ENCODE measurements at places on chromosomes 16 and 17.

- H3K4me3 ChIP-seq, result peak overlapping the region; percentile 65
- H3K4me1 ChIP-seq, result no peaks in the 10 kb centered on the region
- H3K36me3 ChIP-seq, result peaks cover 9% of the 10 kb centered on the region
- no peak overlapping the region for H3K27ac ChIP-seq
- no peak for DNase-seq
These were observed 34.0 kb downstream of the NEUROD2 start for GRCh38 chr17:39573447-39574298.

- H3K4me1 ChIP-seq, result peaks cover 79% of the 10 kb centered on the region
- no peak for DNase-seq
- H3K4me3 ChIP-seq, result peak overlapping the region; percentile 30
- H3K27ac ChIP-seq, result peak overlapping the region; percentile 80
- H3K36me3 ChIP-seq, result no peaks in the 10 kb centered on the region
These were observed 19.4 kb upstream of the NFATC3 start for GRCh38 chr16:68065716-68066305.

- peaks cover 11% of the 10 kb centered on the region for H3K36me3 ChIP-seq
- no peak overlapping the region for H3K4me3 ChIP-seq
- H3K27ac ChIP-seq, result no peak overlapping the region
- DNase-seq, result no peak
- H3K4me1 ChIP-seq, result peaks cover 11% of the 10 kb centered on the region
These were observed 1.4 kb downstream of the RHBDL1 start for GRCh38 chr16:676913-677312.

DNA sequence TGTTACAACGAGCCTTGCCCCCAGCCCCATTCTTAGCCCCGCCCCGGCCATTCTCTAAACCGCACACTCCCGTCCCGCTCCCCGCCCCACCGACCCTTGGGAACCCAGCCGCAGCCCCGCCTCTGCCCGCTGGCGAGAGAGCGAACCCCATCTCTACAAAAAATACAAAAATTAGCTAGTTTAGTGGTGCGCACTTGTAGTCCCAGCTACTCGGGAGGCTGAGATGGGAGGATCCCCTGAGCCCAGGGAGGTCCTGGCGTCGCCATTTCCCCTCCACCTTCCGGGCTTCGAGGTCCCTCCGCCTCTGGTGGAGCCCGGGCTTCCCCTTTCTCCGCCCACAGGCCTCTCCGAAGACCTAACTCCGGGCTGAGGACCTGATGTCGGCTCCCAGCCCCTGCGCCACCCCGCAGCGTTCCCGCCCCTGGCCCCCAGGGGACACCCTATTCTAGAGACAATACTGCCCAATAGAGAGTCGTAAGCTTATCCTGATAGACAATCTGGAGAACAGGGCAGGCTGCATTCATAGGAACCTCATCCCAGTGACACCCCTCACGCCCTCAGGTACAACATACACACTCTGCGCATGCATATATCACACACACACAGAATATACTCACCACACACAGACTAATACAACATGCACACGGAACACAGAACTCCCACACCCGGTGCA is 480 bp upstream of the PROCA1 start:
- DNase-seq, result peak; percentile 46
- H3K4me3 ChIP-seq, result peak overlapping the region; percentile 87
- H3K27me3 ChIP-seq, result no peaks in the 10 kb centered on the region
- H3K27ac ChIP-seq, result peak overlapping the region; percentile 91

- DNase-seq, result peak; percentile 35
- H3K27ac ChIP-seq, result peak overlapping the region; percentile 99
- peaks cover 44% of the 10 kb centered on the region for H3K4me1 ChIP-seq
- peaks cover 57% of the 10 kb centered on the region for H3K36me3 ChIP-seq
- peak overlapping the region; percentile 95 for H3K4me3 ChIP-seq
These were observed 789 bp downstream of the CSNK1D start for GRCh38 chr17:82272495-82273326.

- H3K4me1 ChIP-seq, result no peaks in the 10 kb centered on the region
- no peak overlapping the region for H3K27ac ChIP-seq
- DNase-seq, result no peak
- no peak overlapping the region for H3K4me3 ChIP-seq
These were observed 139.6 kb upstream of the SALL1 start for GRCh38 chr16:51290442-51291285.

DNA sequence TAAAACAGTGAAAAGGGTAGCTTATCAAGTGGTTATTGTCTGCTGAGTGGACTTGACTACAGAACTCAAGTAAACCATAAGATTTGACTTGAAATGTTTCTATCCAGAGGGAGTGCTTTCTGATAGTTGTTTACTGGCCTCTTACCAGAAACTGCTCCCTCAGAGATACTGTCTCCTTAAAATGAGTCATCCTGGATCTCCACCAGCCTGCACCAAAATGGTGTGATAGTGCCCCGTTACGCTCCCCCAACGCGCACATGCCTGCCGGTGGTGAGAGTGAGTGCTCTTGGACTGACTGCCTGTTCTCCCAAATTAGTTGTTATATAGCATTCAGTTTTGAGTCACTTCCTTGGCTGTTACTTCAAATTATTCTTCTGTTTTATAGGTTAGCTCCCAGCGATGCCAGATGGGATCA is 22.9 kb downstream of the PRCD start:
- H3K4me3 ChIP-seq, result peak overlapping the region; percentile 42
- DNase-seq, result no peak
- peaks cover 73% of the 10 kb centered on the region for H3K36me3 ChIP-seq
- no peaks in the 10 kb centered on the region for H3K27me3 ChIP-seq
- peaks cover 66% of the 10 kb centered on the region for H3K4me1 ChIP-seq

DNA sequence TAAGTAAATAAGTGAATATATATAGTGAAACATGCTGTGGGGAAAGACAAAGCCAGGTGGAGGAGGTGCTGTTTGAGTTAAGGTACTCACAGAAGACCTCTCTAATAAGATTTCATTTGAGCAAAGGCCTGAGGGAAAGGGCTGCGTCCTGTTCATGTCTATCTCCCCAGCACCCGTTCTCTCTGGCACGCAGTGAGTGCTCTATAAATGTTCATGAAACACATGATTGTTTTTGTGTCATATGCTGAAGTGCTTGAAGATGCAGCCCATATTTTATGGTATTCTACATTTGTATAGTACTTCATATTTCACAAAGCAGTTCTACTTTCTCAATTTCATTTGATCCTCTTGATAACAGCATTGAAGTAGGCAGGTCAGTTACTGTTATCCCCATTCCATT is 990 bp downstream of the VWA3A start:
- no peak for DNase-seq
- no peaks in the 10 kb centered on the region for H3K36me3 ChIP-seq
- H3K4me3 ChIP-seq, result no peak overlapping the region
- H3K27me3 ChIP-seq, result peaks cover 41% of the 10 kb centered on the region
- no peaks in the 10 kb centered on the region for H3K4me1 ChIP-seq
- H3K27ac ChIP-seq, result no peak overlapping the region

GRCh38 chr16:54722210-54722676 is 208.4 kb upstream of the IRX5 start:
- H3K27ac ChIP-seq, result no peak overlapping the region
- H3K27me3 ChIP-seq, result no peaks in the 10 kb centered on the region
- H3K4me1 ChIP-seq, result no peaks in the 10 kb centered on the region
- no peak for DNase-seq
- no peak overlapping the region for H3K4me3 ChIP-seq

GRCh38 chr16:67942510-67943255 is 1.2 kb downstream of the LCAT start:
- no peaks in the 10 kb centered on the region for H3K27me3 ChIP-seq
- DNase-seq, result no peak
- H3K4me3 ChIP-seq, result no peak overlapping the region

GRCh38 chr16:50246299-50247122 is 19.8 kb upstream of the ADCY7 start:
- no peaks in the 10 kb centered on the region for H3K36me3 ChIP-seq

- no peak for DNase-seq
- H3K27me3 ChIP-seq, result no peaks in the 10 kb centered on the region
- H3K4me3 ChIP-seq, result peak within 1 kb of the TSS; percentile 92
These were observed at the start of gene ZNF319 for GRCh38 chr16:57999971-58000705. Gene ZNF319 (minus strand): TSS chr16:58000672. CDS start chr16:57998265, 2,407 bp downstream.

- no peak overlapping the region for H3K27ac ChIP-seq
- peaks cover 6% of the 10 kb centered on the region for H3K36me3 ChIP-seq
- peak overlapping the region; percentile 53 for H3K4me3 ChIP-seq
These were observed 12.4 kb downstream of the SGCA start for GRCh38 chr17:50177983-50178834.

DNA sequence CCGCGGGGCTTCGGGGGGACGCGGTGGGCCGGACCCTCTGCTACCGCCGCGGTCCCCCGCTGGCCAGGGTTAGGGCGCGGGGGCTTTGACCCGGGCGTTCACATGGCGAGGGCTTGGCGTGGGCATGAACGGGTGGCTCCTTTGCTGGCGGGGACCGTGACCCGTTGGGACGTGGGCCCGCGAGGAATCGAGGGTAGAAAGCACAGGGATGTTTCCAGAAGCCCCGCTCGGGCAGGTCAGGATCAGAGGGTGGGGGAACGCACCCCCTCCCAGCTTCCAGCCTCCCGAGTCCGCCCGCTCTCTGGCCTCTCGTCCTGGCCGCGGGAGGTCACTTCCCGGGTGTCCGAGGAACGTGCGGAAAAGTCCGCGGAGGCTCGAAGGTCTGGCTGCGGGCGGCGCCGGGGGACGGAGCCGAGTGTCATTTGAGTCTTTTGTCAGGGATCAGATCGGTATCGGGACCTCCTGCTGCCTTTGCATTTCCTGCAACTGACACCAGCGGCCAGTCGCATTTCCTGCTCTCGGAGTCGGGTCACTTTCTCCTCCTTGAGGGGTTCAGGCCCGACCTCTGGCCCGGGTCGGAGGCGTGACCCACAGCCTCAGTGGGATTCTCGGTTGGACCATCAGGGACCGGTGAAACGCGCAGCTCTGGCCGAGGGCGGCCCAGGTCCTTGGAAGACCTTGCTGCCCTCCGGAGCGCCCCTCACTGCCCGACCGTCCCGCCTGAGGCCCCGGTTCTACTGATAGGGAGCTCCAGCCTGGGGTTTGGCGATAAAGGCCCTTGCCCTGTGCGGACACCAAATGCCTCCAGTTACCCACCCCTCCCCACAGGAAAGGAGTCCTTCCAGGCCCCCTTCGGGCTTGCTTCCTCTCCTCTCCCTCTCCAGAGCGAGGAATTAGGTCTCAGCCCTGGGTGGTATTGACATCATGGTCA is 702 bp upstream of the WNT3 start:
- peak overlapping the region; percentile 74 for H3K4me3 ChIP-seq
- H3K27me3 ChIP-seq, result peaks cover 65% of the 10 kb centered on the region
- H3K27ac ChIP-seq, result no peak overlapping the region
- H3K36me3 ChIP-seq, result peaks cover 5% of the 10 kb centered on the region

GRCh38 chr17:9215465-9215864 is 194.2 kb downstream of the NTN1 start:
- H3K36me3 ChIP-seq, result no peaks in the 10 kb centered on the region
- no peak overlapping the region for H3K27ac ChIP-seq
- DNase-seq, result no peak
- H3K4me3 ChIP-seq, result no peak overlapping the region
- H3K4me1 ChIP-seq, result no peaks in the 10 kb centered on the region

- H3K4me1 ChIP-seq, result peaks cover 55% of the 10 kb centered on the region
- no peaks in the 10 kb centered on the region for H3K27me3 ChIP-seq
- H3K36me3 ChIP-seq, result peaks cover 22% of the 10 kb centered on the region
- peak overlapping the region; percentile 79 for H3K4me3 ChIP-seq
These were observed 2.3 kb downstream of the AXIN1 start for GRCh38 chr16:350203-350602.

DNA sequence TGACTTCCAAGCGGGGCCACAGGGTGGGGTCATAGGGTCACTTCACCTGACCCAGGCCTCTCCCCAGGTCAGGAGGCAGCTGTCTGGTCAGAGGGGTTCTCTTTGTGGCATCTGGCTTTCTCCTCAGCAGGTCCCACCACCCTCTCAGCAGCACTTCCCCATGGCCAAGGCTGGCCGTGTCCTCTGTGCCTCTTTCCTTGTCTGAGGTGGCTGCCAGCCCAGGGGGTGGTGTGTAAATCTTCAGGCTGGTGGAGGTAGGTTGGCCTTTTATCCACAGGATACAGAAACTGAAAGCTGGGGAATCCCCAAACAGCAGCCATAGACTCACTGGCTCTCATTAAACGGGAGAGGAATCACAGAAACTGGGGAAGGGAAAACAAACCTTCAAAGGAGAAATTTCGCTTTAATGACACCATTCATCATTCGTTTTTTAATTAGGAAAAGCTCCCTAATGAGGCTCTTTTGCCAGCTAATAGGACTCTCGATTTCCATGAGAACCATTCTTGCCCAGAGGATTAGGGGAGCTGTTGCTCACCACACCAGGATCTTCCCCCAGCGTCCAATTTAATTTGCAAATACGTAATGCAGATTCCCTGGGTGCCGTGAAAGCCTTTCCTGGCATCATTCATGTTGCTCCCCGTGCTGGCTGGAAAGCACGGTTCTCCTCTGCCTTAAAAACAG is 18.0 kb downstream of the C17orf75 start:
- H3K4me1 ChIP-seq, result peaks cover 6% of the 10 kb centered on the region
- no peak overlapping the region for H3K4me3 ChIP-seq
- no peaks in the 10 kb centered on the region for H3K27me3 ChIP-seq
- H3K36me3 ChIP-seq, result peaks cover 7% of the 10 kb centered on the region

GRCh38 chr16:878886-879285 is 78.4 kb upstream of the GNG13 start:
- DNase-seq, result no peak
- no peak overlapping the region for H3K27ac ChIP-seq
- H3K36me3 ChIP-seq, result peaks cover 7% of the 10 kb centered on the region
- H3K27me3 ChIP-seq, result no peaks in the 10 kb centered on the region

- H3K27ac ChIP-seq, result no peak overlapping the region
- H3K4me3 ChIP-seq, result no peak overlapping the region
- peaks cover 7% of the 10 kb centered on the region for H3K36me3 ChIP-seq
These were observed 44.4 kb downstream of the BANP start for GRCh38 chr16:87995644-87996043.

- H3K4me1 ChIP-seq, result no peaks in the 10 kb centered on the region
- no peak overlapping the region for H3K4me3 ChIP-seq
- H3K36me3 ChIP-seq, result no peaks in the 10 kb centered on the region
- H3K27me3 ChIP-seq, result no peaks in the 10 kb centered on the region
These were observed 67.7 kb downstream of the RBFOX1 start for GRCh38 chr16:7400117-7400890.

- H3K36me3 ChIP-seq, result peaks cover 29% of the 10 kb centered on the region
- no peaks in the 10 kb centered on the region for H3K27me3 ChIP-seq
- H3K27ac ChIP-seq, result no peak overlapping the region
These were observed 53.3 kb upstream of the BCAR1 start for GRCh38 chr16:75304521-75305363.

- peaks cover 3% of the 10 kb centered on the region for H3K36me3 ChIP-seq
- peak overlapping the region; percentile 85 for H3K4me3 ChIP-seq
- H3K27ac ChIP-seq, result no peak overlapping the region
- peaks cover 13% of the 10 kb centered on the region for H3K4me1 ChIP-seq
- H3K27me3 ChIP-seq, result peaks cover 13% of the 10 kb centered on the region
These were observed 2.0 kb upstream of the GLIS2 start for GRCh38 chr16:4313563-4314531.

- peaks cover 47% of the 10 kb centered on the region for H3K4me1 ChIP-seq
- peaks cover 27% of the 10 kb centered on the region for H3K36me3 ChIP-seq
- H3K27me3 ChIP-seq, result no peaks in the 10 kb centered on the region
- peak overlapping the region; percentile 58 for H3K27ac ChIP-seq
- no peak overlapping the region for H3K4me3 ChIP-seq
- DNase-seq, result no peak
These were observed 5.0 kb downstream of the NFE2L1 start for GRCh38 chr17:48052956-48053757.
